Iris pigment epithelial cell (primary cell): ENCODE measurements at places on chromosomes 11 and 22.
A peak's percentile ranks its signal among the peaks of the same experiment; 100 is the strongest.

DNA sequence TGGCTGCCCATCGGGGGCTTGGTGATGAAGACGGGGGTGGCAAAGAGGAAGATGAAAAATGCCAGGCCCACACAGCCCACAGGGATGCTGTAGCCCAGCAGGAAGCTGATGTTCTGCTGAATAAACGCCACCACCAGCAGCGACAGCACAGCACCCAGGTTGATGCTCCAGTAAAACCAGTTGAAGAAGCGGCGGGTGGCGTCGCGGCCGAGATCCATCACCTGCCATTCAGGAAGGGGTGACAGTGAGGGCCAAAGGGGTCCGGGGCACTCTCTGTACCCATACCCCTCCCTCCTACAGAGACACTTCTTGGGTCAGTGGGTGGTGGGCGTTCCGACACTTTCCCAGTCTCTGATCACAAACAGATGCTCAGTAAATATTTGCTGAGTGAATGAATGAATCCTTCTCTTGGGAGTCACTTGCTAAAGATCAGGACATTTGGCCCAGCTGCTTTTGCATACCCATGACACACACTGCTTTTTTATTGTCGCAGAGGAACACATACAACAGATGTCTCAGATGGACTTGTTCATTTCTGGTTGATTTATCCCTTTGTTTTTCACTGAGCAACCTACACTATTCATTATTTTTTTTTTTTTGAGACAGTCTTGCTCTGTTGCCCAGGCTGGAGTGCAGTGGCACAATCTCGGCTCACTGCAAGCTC, 5.2 kb downstream of the SLC15A3 start:
- no peak for DNase-seq

GRCh38 chr11:123330948-123331347, 99.1 kb upstream of the GRAMD1B start:
- no peak for DNase-seq

- DNase-seq: peak; percentile 83
Observed at GRCh38 chr22:31084811-31085492, 3.8 kb downstream of the SMTN start.

DNA sequence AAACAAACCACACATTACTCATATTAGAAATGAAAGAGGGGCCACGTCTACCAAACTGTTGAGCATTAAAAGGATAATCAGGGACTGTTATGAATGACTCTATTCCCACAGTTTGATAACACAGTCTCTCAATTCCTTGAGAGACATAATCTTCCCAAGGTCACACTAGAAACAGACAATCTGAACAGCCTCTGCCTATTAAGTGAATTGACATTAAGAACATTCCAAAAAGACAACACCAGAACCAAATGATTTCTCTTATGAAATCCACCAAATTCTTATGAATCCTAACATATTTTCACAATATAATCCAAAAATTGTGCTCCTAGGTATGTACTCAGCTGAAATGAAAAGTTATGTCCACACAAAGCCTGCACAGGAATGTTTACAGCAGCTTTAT, 4.6 kb downstream of the RFPL1 start:
- peak; percentile 10 for DNase-seq

DNA sequence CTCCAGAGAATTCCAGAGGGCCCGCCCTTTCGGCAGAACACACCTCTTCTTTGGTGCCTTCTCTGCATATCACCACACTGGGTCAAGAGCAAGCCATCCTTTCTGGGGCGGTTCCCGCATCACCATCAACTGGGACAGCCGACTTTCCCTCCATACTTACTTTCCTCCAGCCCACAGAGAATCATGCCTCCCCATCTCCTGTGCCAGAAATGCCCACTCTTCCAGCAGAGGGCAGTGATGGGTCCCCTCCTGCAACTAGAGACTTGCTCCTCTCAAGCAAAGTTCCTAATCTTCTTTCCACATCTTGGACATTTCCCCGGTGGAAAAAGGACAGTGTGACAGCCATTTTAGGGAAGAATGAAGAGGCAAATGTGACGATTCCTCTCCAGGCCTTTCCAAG, 157.7 kb downstream of the C11orf91 start:
- DNase-seq: peak; percentile 55

DNA sequence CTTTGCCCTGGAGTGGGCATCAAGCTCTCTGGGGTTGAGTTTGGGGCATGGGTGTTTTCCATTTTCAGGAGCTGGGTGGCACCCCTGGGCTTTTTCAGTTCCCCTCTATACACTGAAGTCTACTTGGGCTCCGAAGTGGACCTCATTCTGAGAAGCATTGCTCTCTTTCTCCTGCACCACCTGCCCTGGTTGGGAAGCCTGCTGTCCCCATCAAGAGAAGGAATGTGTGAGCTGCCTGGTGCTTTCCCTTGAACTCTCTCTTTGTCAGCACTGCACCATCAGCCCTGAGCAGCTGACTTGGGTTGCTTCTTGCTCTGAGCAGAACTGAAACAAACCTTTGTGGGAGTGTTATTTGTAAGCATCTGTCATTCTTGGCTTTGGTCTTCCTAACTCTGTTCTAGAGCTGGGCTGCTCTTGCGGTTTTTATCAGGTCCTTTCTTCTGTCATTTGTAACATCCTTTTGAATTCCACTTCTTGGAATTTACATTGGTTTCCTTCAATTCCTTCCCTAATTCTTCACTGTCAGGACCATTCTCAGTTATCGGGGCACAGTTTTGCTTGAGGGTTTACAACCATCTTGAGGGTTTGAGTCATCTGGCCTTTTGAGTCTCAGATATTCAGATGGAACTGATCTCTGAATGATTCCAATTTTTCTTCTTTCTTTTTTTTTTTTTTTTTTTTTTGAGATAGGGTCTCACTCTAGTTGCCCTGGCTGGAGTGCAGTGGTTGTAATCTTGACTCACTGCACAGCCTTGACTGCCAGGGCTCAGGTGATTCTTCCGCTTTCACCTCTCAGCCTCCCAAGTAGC, 20.5 kb downstream of the UBE2L3 start:
- peak; percentile 45 for DNase-seq

DNA sequence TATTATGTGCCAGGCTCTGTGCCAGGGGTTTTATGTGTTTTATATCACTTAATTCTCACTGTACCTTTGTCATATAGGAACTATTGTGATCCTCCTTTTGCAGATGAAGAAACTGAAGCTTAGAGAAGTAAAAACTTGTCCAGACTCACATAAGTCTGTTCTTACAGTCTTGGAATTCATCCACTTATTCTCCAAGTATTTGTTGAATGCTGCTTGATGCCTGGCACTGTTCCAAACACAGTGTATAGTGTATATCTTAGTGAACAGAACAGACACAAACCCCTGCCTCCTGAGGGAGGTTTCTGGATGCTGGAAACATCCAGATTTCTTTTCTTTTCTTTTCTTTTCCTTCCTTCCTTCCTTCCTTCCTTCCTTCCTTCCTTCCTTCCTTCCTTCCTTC, 29.0 kb upstream of the FGF3 start:
- peak; percentile 77 for DNase-seq

DNA sequence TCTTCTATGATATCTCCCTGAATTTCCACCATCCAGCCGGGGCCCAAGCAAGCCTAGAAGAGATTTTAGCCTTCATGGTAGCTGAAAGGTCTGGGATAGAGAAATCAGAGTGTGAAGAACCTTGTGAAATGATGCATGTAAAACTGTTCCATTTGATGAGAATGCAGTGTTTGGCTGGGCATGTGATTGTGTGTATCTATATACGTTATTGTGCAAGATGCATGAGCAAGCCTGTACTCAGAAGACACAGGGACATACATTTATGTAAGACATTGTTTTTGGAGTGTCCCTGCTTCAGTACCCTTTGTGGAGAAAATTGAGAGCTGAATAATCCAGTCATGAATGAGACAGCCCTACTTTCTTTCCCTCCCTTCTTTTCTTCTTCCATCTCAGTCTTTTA, 15.2 kb upstream of the OR52K2 start:
- no peak for DNase-seq

GRCh38 chr11:68878022-68878421, 25.6 kb downstream of the MRPL21 start:
- no peak for DNase-seq

DNA sequence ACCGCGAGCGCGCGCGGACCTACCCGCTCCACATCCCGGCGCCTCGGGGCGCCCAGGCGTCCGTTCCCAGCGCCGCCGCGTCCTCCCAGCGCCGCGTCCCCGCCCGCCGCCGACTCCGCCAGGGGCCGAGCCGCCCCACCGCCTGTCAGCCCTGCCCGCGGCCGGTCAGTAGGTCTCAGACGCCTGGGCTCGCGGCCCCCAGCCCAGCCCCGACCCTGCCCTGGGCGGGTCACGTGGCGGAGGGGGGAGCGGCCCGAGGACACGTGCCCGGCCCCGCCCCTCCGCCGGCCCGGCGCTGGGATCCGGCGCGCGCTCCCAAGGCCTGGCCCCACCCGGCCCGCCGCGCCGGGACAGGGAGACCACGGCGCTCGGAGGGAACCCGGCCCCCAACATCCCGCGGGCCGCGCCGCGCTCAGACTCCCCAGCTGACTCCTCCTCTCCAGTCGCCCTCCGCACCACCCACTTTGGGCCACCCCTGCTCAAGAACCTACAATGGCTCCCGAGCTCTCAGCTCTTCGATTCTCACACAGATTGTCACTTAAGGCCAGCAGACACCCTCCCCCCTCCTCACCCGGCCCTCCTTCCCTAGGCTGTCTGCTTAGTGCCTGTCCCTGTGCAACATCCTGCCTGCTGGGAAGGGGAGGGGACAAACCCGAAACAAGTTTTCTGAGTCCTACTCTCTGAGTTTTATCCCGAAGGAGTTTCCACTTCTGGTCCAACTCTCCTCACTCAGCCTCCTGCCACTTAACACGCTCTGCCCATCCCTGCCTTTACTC, at the start of gene RAB3IL1:
TSS of gene RAB3IL1 (minus strand) at position 233 of the 776 bp plus-strand sequence. CDS start at position 34, 199 bp downstream.
- DNase-seq: peak; percentile 11

DNA sequence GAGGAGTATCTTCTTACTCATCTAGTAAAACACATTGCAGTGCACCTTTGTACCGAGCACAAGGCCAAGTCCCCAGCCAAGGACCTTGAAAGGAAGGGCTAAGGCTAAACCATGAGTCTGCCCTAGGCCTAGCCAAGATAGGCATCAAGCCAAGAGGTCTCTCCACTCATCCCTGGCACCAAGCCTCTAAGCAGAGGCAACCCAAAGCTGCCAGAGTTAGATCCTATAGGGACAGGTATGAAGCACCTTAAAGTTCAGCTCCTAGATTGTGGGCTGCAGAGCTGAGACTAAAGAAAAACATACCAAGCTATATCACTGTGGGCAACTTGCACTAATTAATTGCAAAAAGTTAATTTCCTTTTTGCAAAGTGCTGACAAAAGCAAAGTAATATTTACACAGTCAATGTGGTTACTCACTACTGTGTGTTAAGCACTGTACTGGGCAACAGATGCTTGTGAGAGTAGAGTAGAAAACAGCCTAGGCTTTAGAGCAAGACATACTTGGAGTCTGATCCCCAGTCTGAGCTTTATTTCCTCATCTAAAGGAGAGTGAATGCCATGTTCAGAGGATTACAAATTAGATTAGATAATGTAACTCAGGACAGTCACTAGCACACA, 7.2 kb downstream of the COA4 start:
- peak; percentile 25 for DNase-seq

DNA sequence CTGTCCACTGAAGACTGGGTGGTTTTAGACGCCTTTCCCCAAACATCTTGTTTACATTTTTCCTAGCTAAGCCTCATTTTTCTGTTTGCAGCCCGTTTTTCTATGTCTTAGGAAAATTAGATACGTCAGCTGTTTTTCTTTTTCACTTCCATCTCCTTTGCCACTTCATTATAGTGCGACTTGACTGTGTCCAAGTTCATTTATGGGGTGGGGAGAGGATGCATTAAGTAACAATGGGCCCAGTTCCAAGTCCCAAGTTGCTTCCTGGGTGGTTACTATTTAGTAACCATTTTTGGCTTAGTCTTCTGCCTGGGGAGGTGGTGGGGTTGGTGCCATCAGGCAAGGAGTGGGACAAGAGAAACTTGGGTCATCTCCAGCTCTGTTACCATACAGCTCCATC, 83.0 kb downstream of the TRAF6 start:
- DNase-seq: no peak

DNA sequence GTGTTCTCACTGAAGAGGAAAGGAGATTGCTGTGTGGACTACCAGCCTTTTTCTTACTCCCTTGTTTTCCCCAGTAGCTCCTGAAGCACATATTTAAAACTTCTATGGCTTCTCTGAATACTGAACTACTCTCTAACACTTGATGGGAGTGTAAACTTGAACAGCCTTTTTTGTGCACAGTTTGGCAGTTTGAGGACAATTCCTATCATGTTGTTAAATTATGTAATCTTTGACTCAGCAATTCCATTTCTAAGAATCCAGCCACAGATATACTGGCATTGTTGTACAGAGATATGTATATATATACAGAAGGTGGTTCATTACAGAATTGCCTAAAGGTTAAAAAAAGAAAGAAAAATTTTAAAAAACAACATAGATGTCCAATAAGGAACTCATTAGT, 47.1 kb upstream of the EED start:
- no peak for DNase-seq

DNA sequence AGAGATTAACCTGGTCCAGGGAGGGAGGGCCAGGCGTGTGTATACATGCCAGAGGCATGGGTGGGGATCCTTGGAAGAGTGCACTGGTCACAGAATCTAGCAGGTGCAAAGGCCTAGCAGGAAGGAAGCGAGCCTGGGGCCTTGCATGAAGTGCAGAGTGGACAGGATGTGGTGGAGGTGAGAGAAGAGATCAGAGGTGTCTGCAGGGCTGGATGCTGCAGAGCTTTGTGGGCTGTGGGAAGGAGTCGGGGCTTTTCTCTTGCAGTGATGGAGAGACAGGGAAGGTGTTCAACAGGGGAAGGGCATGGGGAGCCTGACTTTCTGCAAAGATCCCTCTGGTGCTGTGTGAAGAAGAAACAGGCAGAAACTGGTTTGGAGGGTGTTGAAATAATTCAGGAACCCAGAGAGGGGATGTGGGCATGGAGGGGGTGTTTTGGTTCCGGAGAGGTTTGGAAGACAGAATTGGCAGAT, 2.5 kb upstream of the TPST2 start:
- no peak for DNase-seq

DNA sequence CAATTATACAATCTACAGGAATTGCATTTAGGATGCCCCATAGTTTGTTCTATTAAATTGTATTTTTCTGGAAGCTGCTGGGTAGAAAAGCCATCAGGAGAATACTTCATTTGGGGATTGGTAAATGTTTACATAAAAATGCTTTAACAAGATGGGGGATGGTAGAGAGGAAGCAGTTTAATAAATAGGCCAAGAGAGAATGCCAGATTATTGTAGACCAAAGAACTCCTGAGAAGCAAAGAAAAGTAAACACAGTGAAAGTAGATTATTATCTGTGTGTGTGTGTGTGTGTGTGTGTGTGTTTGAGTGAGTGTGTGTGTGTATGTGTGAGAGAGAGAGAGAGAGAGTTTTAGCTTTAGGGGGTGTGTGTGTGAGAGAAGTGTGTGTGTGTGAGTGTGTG, 820.4 kb upstream of the CCDC90B start:
- DNase-seq: no peak
